ENCODE measurements at places on chromosomes 11 and 22.

DNA sequence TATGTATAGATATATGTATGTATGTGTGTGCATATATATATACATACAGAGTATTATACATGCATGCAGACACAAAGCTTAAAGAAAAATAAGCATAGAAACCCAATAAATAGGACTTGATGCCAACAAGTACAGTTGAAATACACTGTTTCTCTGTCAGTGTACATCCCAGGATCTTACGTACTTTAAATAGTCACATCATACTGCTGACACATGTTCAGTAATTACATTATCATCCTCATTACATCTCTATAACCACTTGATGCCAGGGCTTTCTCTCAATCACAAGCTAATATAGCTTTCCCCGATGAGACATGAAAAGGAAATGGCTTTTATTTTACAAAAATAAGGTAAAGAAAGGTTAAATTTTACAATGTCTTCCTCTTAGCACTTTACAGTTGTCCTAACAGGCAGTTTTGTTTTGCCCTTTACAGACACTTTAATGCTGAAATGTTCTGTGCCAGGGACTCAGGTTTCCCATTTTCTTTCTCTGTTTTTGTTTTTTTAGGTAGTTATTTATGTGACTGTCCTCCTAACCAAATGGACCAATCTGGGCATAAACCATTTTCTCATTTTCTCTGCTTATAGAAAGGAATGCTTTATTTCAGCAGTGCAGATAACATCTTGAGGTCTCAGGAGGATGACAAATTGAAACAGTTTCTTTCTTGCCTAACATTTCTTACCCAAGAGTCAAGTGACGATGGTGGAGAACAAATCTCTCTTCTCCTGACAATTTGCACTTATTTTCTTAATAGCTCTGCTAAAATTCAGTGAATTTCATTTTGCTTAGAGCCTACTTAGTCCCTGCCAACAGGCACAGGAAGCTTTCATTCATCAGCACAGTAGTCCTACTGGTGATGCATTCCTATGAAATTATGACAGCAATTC lies 350.2 kb downstream of the TTC28 start:
- DNase-seq: no peak

DNA sequence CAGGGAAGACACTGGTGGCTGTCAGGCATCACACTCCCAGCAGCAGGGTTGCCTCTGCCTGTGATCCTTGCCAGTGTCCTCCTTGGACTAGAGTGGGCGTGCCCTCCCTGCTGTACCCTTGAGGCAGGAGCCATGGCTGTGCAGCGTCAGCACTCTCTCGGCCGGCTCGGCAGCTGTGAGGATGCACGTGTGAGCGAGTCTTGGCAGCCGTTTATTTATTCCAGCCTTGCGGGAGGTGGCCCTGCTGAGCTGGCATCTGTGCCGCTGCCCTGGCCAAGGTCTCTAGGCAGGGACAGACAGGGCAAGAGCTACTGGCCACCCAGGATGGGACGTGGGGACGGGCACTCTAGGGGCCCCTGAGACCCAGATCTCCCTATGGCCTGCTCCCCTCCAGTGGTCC lies 33.9 kb downstream of the TSPAN4 start:
- no peak for DNase-seq

DNA sequence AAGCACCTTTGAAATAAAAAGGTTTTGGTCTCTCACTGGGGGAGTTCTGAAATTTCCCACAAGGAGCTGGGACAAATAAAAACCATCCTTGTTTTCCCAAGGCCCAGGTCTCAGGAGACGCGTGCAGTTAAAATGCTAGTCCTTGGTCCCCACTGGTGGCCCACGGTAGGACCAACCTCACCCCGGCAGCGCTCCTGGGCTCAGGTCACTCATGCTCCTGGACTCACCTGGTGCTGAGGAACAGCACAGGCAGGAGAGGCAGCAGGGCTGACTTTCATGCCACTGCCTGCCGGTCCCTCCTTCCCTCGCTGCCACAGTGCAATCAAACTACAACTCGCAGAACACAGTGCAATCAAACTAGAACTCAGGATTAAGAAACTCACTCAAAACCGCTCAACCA lies 356.8 kb upstream of the CCDC179 start:
- no peak for DNase-seq

- DNase-seq: no peak
Measured at GRCh38 chr11:17568944-17569343, 21.9 kb downstream of the OTOG start.

- no peak for DNase-seq
Measured at GRCh38 chr11:43837879-43838278, 42.8 kb upstream of the ALKBH3 start.

- no peak for DNase-seq
Measured at GRCh38 chr11:128576555-128576954, 10.8 kb downstream of the ETS1 start.
